ENCODE measurements at places on chromosomes 13 and 19.

DNA sequence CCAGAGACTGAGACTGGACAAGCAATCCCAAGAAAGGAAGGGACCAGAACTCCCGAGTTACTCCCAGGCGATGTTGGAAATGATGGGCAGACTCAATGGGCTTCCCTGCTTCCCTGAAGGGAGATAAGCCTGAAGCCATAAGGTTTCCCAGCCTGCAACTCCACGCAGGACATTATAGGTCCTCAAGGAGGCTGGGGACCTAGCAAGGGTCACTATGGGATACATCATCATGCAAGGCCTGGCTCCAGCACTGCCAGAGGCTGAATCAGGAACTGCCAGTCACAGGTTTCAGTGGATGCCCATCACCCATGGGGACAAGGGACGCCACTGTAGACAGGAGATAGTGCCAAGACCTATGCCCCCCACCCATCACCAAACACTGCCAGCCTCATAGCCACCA, 338.7 kb downstream of the IRS2 start:
- no peak for DNase-seq

- no peak for DNase-seq
Measured at GRCh38 chr19:3698974-3699740, 1.1 kb downstream of the PIP5K1C start.

DNA sequence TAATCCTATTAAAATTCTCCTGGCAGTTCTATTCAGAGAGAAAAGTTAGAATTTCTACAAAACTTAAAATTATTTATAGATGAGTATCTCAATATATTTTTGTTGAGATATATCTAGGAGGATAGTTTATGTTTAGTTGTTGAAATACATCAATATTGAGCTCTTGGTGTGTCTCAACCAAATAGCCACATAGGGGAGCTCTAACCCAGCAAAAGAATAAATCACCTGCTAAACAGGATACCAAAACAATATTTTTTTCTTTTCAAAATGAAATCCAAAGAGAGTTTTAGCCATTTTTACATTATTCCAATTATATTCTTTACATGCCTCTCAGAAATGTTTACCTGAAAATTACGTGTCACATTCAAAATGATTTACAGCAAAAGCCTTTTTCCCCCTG, 954.7 kb downstream of the SLITRK6 start:
- no peak for DNase-seq

GRCh38 chr13:40547591-40548315, 118.7 kb downstream of the FOXO1 start:
- DNase-seq = no peak

GRCh38 chr13:95343944-95344343, 42.7 kb upstream of the ABCC4 start:
- DNase-seq = no peak

DNA sequence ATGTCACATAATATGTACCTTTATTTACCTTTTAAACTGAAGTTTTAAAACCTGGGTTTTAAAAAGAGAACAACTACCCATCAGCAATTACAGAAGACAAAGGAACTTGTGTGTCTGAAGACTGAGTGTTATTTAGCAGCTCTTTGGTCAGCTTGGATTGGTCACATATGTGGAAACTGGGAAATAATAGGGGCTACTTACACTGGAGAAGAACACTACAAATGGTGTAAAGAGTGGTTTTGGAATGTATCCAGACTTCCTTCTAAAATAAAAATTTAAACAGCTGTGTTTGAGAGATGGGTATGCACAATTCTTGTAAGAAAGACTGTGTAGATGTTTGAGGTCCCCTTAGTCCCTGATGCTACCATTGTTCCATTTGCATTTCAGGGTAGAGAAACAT, 13.3 kb downstream of the TNFRSF19 start:
- DNase-seq = no peak

Data from iPS DF 6.9 (cell line).